ENCODE measurements at places on chromosomes 12 and 14.
A peak's percentile ranks its signal among the peaks of the same experiment; 100 is the strongest.

- no peak for DNase-seq
Measured at GRCh38 chr14:87131879-87132278, 861.1 kb downstream of the GALC start.

DNA sequence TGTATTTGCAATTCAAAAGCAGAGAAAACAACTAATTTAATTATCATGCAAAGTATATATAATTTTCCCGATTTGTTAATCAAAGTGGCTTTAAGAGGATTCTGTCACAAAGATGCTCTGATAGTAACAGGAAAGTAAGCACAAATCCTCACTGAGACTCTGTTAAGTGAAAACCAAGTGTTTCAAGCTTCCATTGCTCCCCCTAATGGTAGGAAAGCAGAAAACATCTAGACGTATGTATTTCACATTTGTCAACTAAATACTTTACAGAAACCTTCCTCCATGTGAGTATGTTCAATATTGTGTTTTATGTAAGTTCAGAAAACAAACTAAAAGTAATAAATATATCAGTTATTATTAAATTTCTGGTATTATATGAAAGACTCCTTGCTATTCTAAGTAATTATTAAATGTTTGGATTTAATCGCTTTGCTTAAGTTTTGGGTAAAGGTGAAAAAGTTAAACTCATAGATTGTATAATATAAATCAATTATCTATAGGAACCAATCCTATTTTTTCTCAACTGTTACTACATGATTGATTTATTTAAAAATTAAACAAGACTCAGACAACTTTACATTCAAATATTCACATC lies 1.5 kb upstream of the NTS start:
- DNase-seq = no peak

- no peak for DNase-seq
Measured at GRCh38 chr12:12128670-12129069, 57.9 kb downstream of the BCL2L14 start.

DNA sequence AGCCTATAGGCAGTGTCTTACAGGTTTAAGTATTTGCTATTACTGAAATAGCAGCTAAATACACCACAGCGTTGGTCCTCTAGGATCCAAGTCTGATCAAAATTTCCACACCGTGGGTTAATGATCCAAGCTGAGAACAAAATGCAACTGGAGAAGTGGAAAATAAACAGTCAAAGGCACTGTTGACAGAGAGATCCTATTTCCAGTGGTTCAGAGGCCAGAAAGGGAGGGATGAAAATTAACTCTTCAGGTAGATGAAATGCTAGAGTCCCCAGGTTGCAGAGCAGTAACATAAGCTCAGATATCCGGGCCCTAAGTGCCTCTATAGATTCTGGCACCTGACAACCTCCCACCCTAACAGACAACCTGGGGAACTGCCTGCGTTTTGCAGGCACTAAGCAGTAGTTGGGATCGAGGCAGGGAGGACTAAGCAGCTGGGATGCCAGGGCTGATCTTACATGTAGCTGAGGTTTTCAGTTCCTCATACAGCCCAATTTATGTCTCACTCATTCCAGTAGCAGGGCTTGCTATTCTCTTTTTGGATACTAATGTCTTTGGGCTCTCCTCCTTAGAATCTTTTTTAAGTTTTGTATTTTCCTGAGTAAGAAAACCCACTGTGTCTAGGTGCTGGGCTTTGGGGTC lies 42.7 kb upstream of the CRACR2A start:
- no peak for DNase-seq

GRCh38 chr14:102501751-102502315 lies 7.7 kb downstream of the ANKRD9 start:
- no peak for DNase-seq

DNA sequence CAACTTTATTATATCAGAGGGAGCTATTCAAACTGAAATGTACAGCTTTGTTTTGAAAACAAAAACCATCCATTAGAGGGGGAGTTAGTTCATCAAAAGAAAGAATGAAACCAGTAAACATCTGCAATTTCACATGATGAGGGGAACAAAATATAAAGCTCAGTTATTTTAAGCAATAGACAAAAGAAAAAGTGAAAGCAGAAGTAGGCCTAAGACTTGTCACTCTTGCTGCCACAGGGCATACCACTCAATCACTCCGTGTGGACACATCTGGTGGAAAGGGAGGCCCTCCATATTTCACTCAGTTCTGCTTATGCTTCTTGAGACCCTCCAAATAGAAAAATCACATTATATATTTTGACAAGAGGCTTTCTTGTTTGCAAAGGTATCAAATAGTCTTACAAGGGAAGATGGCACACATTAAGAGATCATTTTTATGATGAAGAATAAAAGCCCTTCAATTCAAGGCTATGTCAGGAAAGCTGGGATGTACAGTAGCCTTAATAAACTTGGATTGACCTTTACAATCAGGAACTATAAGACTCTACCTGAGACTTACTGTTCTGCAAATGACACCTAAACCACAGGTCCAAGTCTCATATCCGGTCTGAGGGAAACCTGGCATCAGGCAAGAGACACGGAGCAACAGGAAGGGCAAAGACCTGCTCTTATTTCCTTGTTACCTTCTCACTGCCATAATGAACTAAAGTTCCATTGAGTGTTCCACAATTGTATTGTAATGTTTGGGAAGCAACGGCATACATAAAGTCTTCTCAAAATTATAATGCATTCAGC lies 222.5 kb upstream of the GRIP1 start:
- no peak for DNase-seq

DNA sequence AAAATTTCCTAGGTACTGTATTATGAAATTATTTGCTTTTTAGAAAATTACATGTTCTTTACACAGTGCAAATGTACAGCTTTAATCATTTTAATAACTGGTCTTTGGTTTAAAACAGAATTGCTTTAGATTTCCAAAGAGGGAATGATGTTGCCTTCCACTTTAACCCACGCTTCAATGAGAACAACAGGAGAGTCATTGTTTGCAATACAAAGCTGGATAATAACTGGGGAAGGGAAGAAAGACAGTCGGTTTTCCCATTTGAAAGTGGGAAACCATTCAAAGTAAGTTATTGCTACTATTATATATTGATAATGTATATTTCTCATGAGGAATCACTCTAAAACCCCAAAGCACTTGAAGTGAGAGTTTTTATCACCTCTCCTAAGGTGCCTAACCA lies 13.4 kb downstream of the LGALS3 start:
- DNase-seq = no peak

DNA sequence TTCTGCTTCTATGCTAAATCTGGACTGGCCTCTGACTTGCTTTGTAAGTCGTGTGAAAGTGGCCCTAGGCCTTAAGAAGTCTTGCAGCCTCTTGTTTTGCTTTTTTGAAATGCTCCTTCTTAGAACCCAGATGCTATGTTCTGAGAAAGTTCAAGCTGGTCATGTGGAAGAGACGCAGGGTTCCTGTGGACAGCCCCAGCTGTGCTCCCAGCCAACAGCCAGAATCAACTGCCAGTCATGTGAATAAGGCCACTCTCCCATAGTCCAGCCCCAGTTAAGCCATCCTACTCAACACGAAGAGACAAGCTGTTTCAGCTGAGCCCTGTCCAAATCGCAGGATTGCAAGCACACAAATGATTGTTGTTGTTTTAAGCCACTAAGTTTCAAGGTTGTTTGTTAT lies 37.3 kb upstream of the TBPL2 start:
- no peak for DNase-seq

- DNase-seq = no peak
Measured at GRCh38 chr12:121124402-121125109, 8.1 kb upstream of the P2RX7 start.

DNA sequence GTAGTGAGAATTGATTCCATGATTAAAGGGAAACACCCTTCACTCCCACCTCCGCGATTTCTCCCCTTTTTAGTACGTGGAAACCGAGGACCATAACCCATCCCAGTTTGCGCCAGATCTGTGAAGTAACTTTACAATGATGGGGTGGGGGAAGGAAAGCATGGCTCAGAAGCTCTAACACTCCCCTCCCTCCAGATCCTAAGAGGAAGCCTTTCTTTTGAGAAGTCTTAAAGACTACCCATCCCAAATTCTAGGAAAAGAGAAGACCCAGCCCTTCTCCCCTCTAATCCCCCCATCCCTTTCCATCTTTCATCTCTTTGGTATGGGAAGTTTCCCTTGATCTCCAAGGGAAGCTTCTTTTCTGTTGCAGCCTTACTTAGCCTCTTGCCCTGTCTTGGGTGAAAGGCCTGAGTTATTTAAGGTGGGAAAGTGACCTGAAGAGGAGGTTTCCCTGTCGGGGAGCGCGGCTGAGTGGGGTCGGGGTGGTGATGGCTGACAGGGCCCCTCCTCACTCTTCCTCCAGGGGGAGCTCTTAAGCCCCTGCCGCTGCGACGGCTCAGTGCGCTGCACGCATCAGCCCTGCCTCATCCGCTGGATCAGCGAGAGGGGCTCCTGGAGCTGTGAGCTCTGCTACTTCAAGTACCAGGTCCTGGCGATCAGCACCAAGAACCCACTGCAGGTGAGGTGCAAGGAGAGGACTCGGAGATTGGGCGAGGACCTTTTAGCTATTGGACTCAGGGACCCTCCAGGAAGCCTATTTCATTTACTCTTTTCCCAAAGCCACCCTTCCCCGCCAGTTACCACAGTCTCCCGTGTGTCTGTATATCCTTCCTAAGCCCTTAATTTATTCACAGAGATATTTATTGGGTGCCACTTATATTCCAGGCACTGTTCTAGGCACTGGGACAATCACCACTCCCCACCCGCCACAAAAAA lies 1.8 kb downstream of the MARCHF9 start:
- peak; percentile 42 for DNase-seq

DNA sequence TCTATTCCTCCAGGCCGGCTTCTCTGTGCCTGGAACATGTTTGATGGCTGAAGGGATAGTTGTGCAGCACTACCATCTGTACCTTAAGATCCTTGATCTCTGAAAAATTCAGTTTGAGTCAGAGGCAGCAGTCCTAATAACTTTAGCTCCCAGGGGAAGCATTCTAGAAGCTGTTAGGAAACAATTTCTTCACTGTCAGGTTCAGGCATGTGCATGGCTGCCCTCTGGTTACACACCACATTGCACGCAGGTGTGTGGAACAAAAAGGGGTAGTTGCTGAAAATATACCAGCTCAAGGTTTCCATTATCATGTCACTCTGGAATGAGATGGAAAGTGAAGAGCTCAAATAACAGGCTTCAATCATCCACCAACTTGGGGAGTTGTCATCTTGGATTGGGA lies 80.1 kb downstream of the CHST11 start:
- no peak for DNase-seq

GRCh38 chr12:131507881-131508280 lies 203.0 kb upstream of the SFSWAP start:
- DNase-seq = no peak

GRCh38 chr14:29264865-29265264 lies 498.3 kb downstream of the FOXG1 start:
- no peak for DNase-seq

DNA sequence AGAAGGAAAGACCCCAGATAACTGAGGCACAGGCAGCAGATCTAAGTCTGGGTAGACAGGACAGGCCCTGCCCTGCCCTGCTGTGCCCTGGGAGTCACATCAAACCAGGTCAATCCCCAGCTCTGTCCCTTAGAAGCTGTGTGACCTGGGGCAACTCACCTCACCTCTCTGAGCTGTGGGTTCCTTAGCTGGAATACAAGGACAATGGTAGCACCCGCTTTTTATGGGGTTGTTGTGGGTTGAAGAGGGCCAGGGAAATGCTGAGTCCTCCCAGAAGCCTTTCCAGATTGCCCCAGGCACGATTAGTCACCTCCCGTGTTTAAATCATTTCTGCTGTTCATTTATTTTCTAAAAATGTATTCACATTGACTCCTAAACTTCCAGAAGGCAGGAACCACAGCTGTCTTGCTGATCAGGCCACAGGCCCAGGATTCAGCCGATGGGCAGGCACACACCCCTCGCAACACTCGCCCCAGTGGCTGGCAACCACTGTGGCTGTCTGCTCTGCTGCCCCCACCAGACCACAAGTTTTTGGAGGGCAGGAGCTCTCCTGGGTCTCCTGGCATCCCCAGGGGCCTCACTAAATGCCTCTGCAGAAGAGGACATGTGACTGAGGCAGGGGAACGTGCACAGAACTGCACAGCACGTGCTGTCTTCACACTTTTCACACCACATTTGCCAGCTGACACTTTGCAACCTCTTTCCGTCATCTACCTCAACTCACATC lies 3.0 kb downstream of the SELPLG start:
- no peak for DNase-seq

DNA sequence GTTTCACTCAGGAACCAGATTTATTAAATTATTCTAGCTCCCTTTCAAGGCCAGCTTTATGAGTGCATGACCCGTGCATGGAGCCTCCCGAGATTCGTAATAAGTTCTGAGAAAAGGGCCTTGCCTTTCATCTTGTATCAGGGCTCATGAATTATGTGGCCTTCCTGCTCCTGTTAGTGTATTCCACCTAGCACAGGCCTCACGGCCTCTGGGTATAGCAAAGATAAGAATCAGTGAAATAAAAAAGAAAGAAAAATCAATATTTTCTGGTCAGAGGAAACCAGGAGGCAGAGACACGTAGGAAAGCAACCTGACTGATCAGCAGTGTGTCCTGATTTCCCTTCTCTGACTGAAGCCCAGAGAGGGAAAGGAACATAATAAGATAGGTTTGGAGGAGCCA lies 111.4 kb downstream of the SLC35F4 start:
- no peak for DNase-seq
